ENCODE measurements at places on chromosomes 5 and 9.

DNA sequence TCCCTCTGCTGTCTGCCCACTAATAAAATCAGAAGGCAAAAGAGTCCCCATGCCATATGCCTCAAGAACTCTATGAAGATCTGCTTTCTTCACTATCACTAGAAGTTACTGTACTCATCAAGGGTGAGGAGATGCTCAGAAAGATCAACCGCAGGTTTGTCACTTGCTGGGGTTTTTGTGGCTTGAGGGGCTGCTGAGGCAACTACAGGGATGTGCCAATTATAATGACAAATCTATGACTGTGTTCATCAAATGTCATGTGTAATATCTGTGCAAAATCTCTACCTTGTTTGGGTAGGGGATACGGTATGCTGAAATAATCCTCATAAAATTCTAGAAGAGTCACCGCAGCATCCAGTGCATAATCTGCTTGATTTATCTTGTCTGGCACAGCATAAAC lies 13.0 kb downstream of the ERAP1 start:
- peak; percentile 63 for DNase-seq

DNA sequence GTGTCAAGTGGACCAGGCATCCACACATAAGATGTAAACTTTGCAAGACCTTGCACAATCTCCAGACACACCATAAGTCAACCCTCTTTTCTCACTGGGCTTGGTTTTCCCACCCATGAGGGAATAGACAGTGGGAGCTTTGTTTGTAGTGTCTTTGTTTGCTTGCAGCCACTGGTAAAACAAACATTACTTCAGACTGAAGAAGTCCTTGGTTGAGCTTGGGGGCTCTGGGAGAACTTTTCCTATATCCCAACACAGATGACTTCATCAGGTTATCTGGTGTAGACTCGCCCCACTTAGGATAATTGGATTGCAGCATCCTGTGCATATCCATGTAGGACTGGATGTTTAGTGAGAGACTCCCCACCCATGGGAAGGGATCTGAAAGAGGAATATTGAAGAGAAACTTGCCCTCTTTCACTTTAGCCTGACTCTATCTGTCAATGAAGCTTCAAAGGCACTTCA lies 11.5 kb upstream of the ADGRV1 start:
- no peak for DNase-seq

DNA sequence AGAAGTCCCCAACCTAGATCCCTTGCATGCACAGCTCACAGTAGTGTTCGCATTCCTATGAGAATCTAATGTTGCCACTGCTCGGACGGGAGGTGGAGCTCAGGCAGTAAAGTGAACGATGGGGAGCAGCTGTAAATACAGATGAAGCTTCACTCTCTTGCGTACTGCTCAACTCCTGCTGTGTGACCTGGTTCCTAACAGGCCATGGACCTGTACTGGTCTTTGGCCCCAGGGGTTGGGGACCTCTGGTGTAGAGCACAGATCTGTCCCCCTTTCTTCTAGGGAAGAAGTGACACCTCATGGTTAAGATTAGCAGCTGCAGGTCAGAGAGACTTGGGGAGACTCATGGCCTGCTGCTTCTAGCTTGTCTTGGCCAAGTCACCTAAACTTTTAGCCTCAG lies 7.1 kb downstream of the ARHGEF28 start:
- DNase-seq, result no peak

DNA sequence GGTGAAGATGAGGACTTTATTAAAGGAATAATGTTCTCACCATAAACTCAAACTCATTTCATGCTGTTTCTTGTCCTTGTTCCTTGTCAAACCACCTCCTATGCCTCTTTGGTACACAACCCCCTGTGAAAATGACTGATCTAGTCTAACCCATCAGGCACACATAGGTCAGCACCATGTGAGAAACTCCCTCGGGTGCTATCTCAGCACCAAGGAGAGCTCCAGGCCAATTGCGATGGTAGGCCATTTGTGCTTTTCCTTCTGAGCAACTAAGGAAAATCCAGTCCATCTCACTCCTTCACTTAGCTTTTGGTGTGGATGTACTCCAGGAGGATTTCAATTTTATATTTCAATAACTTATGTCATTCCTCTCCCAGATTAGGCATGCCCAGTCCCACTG lies 199.8 kb downstream of the ZNF608 start:
- no peak for DNase-seq

GRCh38 chr9:83560169-83560826 lies 22.1 kb upstream of the FRMD3 start:
- DNase-seq, result no peak

DNA sequence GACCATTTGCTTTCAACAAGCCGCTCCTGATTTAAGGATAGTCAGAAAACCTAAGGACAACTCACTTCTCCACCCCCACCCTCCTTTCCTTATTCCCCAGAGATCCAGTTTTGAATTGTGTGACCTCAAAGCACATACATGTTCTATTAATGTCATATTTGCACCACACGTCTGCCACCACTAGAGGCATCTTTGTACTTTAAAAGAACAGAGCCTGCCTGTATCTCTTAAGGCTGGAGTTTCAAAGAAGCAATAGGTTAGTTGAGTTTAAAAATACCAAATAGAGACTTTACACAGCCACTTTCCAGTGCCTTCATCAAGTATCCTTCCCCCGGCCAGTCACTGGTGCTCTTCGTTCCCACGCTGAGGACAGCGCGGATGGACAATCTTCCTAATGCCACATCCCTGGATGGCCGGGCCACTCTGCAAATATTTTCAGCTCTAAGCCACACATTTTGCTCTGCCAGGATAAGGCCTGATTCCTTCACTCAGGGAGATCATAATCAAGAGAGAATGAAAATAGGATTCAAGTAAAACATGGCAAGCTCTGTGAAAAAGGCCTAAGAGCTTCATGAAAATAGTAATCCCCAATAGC lies 146.3 kb downstream of the SNCAIP start:
- no peak for DNase-seq

- DNase-seq, result no peak
These were observed 12.5 kb downstream of the PRDM6 start for GRCh38 chr5:123101556-123101955.

- DNase-seq, result no peak
These were observed 89.8 kb downstream of the PSAT1 start for GRCh38 chr9:78386773-78387172.

DNA sequence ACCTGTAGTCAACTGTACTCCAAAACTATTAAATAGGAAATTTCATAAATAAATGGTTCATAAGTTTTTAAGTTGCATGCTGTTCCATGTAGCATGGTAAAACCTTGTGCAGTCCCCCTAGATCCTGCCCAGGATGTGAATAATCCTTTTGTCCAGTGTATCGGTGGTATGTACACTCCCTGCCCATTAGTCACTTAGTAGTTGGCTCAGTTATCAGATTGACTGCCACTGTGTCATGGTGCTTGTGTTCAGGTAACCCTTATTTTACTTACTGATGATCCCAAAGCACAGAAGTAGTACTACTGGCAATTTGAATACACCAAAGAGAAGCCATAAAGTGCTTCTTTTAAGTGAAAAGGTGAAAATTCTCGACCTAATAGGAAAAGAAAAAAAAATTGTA lies 134.2 kb downstream of the RNF180 start:
- DNase-seq, result no peak

DNA sequence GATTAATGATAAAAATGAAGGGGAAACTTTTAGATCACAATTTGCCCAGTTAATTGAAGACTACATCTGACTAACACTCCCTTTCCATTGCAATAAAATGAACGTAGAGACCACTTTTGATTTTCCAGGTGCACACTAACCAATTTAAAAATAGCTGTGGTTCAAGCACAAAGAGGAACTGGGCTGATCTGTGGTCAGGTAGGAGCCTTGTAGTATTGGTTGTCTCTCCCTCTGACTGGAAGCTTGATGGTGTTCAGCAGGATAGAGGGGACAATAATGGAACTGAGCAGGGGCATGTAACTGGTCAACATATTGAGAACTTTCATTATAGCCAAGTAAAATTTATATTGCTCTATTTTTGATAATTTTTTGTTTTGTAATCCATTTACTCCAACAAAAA lies 886.8 kb upstream of the SEMA6A start:
- no peak for DNase-seq

DNA sequence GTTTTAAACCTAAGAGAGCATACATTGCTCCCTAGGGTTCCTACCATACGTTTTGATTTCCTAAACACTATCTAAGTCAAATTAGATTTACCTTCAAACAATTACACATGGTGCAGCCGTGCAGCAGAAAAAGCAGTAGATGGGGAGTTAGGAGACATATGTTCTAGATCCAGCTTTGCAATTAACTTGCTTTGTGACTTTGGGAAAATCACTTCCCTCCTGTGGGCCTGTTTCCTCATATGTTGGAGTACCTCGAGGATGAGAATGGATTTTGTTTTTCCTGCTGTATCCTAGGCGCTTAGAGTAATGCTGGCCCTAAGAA lies 711 bp downstream of the MRPL50 start:
- DNase-seq, result no peak

GRCh38 chr5:107739661-107740060 lies 68.9 kb upstream of the EFNA5 start:
- no peak for DNase-seq

DNA sequence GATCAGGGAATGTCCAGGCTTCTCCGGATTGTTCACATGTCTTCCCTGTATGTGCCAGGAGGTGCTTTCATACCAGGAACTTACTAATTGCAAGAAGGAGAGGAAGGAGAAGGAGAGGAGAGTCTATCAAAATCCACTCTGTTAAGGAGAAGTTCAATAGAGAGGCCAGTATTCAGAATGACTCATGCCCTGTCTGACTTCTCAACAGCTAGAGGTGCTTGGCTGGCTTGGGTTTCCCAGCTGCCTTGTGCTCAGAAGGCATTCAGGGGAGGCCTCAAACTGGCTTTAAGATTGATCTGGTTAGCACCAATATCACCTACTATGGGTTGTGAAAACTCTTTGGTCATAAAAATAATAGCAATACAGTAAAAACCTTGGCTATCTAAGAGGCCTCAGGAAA lies 167.9 kb upstream of the GLRA1 start:
- no peak for DNase-seq

GRCh38 chr9:135144581-135145170 lies 57.2 kb downstream of the OLFM1 start:
- no peak for DNase-seq

DNA sequence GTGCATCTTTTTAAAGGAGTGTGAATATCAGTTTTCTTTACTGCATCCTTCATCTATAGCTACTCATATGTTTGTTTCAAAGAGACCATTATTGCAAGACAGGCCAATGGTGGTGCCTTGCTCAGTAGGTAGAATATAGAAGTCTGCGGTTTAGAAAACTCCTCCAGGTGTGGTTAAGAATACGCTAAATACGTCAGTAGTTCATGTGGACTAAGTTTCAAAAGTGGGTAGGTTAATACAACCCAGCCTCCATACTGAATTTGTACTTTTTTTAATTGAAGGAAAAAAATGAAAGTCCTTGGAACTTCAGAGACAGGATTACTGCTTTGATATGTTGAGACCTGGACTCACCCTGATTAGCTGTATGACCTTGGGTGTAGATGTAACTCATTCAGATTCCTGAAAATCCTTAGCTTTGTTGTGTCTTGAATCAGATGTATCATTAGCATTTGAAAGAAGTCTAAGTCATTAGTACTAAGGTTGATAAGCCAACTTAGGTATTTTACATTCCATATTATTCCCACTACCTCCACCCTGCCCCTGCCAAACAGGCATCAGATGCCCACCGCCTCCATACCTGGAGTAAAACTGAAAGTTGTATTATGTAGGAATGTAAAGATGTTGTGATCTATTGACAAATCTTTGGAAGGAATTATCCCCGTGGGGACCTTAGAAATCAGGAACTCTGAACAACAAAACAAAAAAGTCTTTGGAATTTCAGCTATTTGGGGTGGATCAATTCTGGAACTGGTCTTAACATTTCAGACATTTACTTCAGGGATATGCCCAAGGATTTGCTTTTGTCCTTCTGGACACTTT lies 6.1 kb downstream of the BASP1 start:
- no peak for DNase-seq

GRCh38 chr9:69223605-69224004 lies 49.5 kb downstream of the TJP2 start:
- DNase-seq, result no peak

DNA sequence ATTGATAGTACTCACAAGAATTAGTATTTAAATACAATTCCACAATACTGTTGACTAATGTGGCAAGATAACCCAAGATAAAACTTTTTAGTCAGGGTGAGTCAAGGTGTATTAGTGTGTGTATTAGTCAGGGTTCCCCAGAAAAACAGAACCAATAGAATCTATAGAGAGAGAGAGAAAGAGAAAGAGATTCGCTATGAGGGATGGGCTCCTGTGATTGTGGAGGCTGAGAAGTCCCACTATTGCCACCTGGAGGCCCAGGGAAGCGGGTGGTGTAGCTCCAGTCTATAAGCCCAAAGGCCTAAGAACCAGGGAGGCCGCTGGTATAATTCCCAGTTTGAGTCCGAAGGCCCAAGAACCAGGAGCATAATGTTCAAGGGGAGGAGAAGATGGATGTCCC lies 10.0 kb upstream of the SHISAL2B start:
- no peak for DNase-seq

GRCh38 chr9:4982721-4983482 lies 2.2 kb upstream of the JAK2 start:
- DNase-seq, result no peak

- DNase-seq, result no peak
These were observed 662.2 kb upstream of the CTNND2 start for GRCh38 chr5:12566441-12566840.

GRCh38 chr5:178333821-178334481 lies 101.3 kb upstream of the PHYKPL start:
- DNase-seq, result no peak

- no peak for DNase-seq
These were observed 87.7 kb upstream of the SPIN1 start for GRCh38 chr9:88300556-88300955.

DNA sequence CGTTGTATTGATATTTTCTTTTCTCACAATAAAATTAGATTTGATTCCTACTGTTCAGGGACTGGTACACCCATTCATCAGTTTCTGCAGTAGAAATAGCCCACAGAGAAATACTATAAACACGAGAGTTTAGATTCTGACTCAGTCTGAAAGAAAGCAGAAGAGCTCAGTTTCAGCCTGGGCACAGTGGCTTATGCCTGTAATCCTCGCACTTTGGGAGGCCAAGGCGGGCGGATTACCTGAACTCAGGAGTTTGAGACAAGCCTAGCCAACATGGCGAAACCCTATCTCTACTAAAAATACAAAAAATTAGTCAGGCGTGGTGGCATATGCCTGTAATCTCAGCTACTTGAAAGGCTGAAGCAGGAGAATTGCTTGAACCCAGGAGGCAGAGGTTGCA lies 8.6 kb downstream of the ITK start:
- peak; percentile 46 for DNase-seq

GRCh38 chr5:10295619-10296326 lies 11.9 kb downstream of the CMBL start:
- no peak for DNase-seq

All from activated naive CD4-positive, alpha-beta T cell treated with anti-CD3 and anti-CD28 coated beads, Interleukin-2, amount 10 ng/mL, durations not matched to agents 7 days and 5 days (primary cell).